ENCODE measurements at places on chromosomes 2 and 18. TPM values are rescaled to one million over a fixed set of nuclear protein-coding genes. Genes with fewer than 3 reads are reported as not detected.

CDH7 gene
- not detected for total RNA-seq

VWC2L gene
- not detected for total RNA-seq

NCKAP5 gene
- total RNA-seq, result 0.83 TPM

ID2 gene
- 71.1 TPM for total RNA-seq

CYP27A1 gene
- 0.15 TPM for total RNA-seq

MALL gene
- total RNA-seq, result 143 TPM

SLC5A7 gene
- not detected for total RNA-seq

RBFA gene
- total RNA-seq, result 29.3 TPM

FEV gene
- not detected for total RNA-seq

POMC gene
- not detected for total RNA-seq

Measured in A549 treated with Hydrocortisone at 1 μM for 4 hours (cell line).